ENCODE measurements at places on chromosomes 12 and 14.

GRCh38 chr12:62130402-62130801 lies 129.8 kb upstream of the USP15 start:
- no peak for DNase-seq

DNA sequence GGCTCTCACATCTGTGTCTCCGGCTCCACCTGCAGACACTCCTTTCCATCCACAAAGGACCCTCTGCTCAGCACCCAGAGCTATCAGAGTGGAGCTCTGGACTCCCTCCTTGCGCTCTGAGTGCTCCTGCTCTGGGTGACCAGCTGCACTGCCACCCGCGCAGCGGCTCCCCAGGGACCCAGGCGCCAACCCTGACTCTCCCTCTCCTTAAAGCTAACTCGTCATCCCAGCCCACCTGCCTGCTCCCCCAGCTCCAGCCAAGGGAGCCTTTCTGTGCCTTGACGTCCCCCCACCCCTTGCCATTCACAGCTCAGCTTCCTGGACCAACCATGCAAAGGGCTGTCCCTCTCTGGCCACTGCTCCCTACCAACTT lies 99.0 kb downstream of the SETD3 start:
- DNase-seq = no peak

- peak; percentile 68 for DNase-seq
These were observed 257.4 kb upstream of the NOVA1 start for GRCh38 chr14:26855077-26855753.

DNA sequence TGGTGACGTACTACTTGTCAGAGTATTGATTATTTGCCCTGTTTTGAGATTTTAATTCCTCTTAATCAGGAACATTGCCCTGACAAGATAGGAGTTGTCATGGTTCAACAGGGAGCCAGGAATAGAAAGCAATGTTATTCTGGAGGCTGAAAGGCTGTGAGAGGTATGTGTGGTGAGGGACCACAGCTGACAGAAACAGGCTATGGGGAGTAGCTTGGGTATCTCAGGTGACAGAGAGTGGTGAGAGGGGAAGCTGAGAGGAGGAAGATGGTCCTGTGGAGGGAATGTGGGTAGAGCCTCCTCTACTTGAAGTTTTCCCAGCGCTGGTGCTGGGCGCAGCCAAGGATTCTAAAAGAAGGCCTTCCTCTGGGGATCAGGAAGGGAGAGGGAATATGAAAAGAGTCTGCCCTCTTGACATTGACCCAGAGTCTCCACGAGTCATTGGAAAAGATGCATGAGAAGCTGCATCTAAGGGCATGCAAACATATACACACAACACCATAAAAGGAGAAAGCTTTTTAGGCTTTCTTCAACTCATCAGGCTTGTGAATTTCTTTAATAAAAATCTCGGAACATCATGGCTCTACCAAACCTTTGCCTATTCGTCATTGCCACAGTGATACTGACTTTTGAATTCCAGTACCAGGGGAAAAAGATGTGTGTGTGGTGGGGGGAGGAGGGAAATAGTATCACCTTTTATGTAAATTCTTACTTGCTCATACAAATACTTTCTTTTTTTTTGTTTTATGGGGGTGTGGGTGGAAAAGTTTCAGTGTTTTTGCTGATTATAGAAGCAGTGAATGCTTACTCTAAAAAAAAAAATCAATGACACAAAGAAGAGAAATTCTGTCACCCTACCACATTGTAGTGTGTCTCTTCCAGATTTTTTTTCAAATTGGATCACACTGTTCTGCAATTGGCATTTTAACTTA lies 39.9 kb upstream of the DHRS7 start:
- no peak for DNase-seq

- no peak for DNase-seq
These were observed 7.6 kb upstream of the RAD51AP1 start for GRCh38 chr12:4530982-4531586.

DNA sequence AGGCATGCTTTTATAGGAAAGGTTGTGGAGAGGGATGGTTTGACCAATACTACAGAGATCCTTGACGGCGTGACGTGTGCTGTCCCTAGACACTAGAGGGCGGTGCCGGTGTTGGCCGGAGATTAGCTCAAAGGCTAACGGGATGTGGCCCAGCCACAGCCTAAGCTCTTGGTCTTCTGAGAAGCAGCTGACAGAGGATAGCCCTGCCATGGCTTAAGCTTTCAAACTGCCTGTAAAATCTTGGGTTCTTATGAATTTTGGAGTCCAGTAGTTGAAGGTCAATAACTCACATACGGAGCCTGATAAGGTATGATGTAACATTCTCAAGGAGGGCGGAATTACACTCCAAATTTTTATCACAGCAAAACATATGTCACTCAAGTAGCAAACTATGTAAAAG lies 515.7 kb upstream of the ATXN7L3B start:
- peak; percentile 34 for DNase-seq

DNA sequence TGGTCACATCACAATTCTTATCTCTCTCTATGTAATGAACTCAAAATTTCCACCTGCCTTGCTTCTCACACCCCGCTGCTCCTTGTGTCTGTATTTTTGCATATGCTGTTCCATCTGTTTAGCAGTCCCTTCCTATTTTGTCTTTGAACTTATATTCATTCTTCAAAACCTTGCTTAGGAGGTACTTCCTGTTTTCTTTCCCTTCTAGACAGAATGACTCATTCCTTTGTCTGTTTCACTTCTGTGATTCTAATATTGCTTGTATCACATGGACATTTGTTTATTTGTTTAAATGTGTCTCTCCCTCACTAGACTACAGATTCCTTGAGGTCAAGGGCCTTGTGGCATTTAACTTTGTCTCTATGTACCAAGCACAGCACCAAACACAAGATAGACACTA lies 424.2 kb downstream of the ETNK1 start:
- DNase-seq = no peak

GRCh38 chr12:132925597-132926414 lies 30.3 kb downstream of the ZNF605 start:
- peak; percentile 2 for DNase-seq

- peak; percentile 93 for DNase-seq
These were observed at the start of the genes APAF1 and IKBIP for GRCh38 chr12:98644712-98645571. Gene APAF1, plus strand, starts transcription at chr12:98645290. Its CDS starts 3,070 bp downstream, at chr12:98648360. Gene IKBIP, minus strand, starts transcription at chr12:98644788. Its CDS starts 87 bp downstream, at chr12:98644701.

DNA sequence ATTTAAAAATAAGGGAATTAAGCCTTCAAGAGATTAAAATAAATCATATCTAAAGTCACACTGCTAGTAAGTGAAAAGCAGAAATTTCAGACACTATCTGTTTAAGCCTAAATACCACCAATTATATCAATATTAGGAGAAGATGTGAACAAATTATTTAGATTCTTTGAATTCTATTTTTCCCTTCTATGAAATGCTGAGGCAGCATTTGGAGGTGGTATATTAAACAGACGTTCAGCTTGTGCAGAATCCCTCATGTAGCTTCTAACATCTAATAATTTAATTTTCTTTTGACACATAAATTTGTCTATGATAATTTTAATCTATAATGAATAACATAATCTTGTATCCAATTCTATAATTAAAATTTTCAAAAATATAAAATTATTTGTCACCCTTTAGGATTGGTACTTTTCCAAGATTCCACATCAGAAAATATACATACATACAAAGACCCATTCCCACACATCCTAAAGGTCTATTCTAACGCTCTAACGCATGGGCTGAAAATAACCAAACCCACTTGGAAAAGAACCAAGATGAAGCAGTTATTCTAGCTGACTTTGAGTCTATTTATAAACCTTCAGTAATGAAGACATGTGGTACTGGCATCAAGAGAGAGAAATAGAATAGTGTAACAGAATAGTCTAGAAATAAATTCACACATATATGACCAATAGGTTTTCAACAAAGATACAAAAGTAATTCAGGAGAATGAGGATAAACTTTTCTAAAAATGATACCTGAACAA lies 751.8 kb downstream of the GALC start:
- DNase-seq = no peak

DNA sequence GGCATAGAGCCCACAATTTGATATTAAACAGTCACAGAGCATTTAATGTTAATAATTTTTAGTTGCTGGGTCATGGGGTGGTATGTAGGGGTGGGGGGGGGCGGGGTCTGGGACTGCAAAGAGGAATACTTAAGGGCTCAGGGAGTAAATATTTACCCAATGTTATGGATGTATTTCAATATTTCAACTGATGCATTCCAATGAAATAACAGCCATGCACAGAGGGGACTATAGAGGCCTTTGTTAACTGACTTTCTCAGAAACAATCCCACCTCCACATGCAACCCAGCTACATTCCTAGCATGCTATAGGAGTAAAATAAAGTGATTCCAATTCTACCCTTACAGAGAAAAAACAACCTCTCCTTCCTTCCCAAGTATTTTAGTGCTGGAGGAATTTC lies 7.9 kb upstream of the BBS10 start:
- no peak for DNase-seq

DNA sequence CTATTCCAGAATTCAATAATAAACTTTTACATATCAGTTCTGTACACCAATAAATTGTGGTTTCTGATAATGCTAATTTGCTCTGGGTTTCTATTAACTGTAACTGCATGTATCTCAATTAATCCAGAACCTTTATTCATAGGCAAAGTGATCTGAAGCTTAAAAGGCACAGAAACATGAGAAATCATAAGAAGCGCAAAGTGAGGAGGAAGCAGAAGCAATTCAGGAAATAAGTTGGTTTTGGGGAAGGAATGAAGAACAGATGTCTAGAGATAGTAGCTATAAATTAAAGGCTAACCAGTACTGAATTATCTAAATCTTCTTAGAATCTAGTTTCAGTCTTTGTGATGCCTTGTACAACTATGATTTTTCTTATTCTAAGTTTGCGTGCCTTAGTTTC lies 24.6 kb downstream of the KERA start:
- DNase-seq = no peak
